Mucosa of gallbladder (tissue), 1 donor: ENCODE measurements at places on chromosomes 12 and 14.

DNA sequence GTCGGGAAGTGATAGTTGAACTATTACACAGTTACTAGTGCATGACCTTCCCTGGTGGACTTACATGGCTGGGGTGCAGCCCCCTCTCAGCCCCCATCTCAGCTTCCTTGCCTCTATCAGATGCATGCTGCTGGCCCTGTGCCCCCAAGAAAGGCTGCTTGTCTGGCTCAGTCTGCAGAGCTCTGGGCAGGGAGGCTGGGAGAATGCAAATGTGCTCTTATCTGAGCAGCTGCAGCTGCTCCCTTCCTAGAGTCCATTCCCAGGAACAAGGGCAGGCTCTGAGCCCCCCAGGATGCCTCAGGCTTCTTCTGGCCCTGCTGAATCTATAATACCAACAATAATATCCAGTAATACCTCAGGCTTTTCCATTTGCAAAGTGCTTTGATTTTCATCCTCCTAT is 218.1 kb upstream of the SRRM4 start:
- no peak for DNase-seq

DNA sequence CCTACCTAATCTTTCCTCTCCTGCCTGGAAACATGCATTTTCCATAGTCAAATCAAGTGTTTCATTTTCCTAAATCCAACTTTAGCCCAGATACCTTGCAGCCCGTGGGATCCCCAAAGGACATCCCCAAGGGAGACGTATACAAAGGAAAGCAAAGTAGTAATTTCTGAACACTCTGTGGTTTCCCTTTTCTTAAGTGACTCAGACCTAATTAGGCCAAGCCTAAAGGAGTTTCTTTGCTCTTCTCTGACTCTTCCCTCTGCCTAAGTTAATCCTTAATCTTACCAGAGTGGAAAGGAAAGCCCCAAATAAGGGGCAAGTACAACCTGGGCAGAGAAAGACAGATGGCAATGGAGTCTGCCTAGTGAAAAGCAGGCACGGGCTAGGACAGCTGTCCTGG is 250.3 kb downstream of the SPTSSA start:
- DNase-seq, result no peak

- no peak for DNase-seq
Observed at GRCh38 chr12:58285551-58285950, 344.2 kb downstream of the ATP23 start.

DNA sequence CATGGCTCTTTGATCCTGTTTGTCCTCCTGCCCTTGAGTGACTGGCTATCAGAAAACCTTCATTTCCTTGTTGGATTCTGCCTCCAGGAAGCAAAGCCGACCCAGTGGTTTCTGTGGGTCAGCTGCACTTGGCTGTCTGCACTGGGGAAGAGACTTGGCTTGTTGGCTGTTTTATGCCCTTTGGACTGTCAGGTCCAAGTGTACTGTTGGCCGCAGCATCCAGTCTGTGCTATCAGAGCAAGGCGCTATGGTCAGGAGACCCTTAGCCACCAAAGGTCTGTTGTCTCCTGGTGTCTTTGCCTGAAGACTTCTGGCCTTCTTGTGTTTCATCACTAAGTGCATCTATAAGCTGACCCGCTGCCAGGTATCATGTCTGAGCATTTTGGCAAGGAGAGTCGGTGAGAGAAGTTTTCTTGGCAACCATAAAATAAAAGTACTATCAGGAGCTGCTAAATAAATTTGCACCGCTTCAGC is 177.4 kb upstream of the HIF1A start:
- peak; percentile 83 for DNase-seq

- DNase-seq, result no peak
Observed at GRCh38 chr12:10331642-10332239, 24.1 kb downstream of the KLRD1 start.
